NCI-H2107 (cell line): ENCODE measurements at places on chromosomes 2 and 18.
A peak's percentile ranks its signal among the peaks of the same experiment; 100 is the strongest.

GRCh38 chr2:238128534-238129001, 9.9 kb upstream of the KLHL30 start:
- DNase-seq, result no peak

GRCh38 chr2:161245671-161246070, 62.6 kb upstream of the PSMD14 start:
- DNase-seq, result no peak

GRCh38 chr2:43840965-43841364, 2.2 kb downstream of the ABCG8 start:
- DNase-seq, result no peak

- DNase-seq, result no peak
Measured at GRCh38 chr2:156023229-156023869, 309.2 kb downstream of the NR4A2 start.

GRCh38 chr2:206255003-206255402, 19.5 kb upstream of the ZDBF2 start:
- DNase-seq, result no peak

DNA sequence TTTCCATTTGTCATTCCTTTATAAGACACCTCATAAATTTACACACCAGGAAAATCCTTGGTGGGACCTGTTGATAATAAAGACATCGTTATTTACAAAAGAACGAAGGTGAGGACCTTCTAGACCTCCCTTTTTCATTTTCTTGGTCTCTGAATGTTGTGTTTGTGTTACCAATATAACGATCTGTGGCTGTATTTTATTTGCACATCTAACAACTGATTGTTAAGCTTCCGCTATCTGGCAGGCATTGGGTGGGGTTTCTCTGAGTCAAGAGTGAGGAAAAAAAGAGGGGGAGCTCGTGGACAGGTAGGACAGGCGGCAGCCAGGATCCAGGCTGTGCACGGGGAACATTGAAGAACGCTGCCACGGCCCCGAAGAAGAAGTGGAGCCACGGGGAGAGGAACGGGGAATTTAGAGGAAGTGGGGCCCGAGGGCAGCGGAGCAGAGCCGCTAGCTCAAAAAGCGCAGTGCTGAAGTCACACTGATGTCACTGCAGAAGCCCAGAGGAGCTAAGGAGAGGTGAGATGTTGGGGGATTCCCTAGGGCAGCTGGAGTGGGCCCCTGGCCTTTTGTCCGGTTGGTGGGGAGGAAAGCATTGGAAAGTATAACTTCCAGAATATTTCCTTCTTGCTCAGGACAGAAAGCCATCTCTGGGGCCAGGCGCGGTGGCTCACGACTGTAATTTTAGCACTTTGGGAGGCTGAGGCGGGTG, 20.9 kb upstream of the DNMT3A start:
- DNase-seq, result no peak

DNA sequence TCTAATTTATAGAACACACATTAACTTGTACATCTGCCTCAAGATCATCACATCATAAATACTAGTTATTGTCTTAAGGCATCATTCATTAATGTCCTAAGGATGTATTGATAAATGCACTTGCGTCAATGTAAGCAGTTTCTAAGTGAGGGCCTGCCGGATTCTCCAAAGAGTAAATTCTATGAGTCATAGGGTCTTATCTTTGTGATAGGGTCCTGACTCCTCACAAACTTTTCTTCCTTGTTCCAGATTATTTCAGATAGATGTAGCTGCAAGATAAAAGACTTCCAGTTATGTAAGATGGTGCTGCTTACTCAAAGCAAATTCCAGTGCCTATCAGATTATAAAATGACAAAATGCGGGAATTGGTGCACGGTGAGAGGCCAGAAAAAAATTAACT, 315.0 kb upstream of the SLC39A10 start:
- no peak for DNase-seq

GRCh38 chr2:217166241-217166850, 306.5 kb upstream of the TNP1 start:
- DNase-seq, result no peak

DNA sequence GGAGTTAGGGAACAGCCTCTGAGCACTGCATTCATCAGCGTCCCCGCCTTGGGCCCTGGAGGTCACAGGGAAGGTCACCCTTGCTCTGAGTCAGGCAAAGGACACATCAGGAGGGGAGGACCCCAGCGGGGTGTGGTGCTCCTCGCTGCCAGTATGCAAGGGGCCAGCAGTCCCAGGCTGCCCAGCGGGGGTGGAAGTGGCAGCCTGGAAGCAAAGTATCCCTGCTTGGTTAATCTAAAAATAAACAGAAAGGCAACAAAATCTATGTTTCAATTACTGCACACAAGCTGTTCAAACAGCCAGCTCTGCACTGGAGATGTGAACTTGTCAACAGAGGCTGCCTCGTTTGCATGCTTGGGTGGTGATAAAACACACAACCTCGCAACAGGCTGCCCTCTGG, 164.1 kb downstream of the KLHL29 start:
- no peak for DNase-seq

DNA sequence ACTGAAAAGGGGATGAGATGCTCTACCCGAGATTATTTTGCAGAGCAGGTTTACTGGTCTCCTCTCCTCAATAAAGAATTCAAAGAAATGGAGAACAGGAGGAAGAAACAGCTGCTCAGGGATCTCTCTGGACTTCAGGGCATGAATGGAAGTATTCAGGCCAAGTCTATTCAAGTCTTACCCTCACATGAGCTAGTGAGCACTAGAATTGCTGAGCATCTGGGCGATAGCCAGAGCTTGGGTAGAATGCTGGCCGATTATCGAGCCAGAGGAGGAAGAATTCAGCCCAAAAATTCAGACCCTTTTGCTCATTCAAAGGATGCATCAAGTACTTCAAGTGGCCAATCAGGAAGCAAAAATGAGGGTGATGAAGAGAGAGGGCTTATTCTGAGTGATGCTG, 60.0 kb downstream of the PIKFYVE start:
- DNase-seq, result no peak

DNA sequence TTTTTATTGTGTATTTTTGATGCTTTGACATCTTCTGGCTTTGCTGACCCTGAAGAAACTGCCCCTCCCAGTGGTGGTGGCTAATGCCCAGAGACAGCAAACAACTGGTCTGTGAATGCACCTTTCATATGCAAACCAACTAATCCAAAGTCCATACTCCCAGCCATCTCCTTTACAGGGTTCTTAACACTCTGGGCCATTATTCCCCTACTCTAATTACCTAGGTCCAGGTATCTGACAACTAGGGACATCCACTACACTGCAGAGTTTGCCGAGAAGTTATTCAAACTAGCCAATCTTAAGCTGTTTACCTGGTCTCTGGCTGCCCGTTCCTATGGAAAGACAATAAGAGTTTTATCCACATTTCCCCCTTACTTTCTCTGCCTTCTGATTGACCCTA, 73.6 kb downstream of the FSHR start:
- no peak for DNase-seq

GRCh38 chr2:189363559-189363958, 77.7 kb upstream of the WDR75 start:
- DNase-seq, result no peak

- DNase-seq, result peak; percentile 81
Measured at GRCh38 chr2:195694553-195694952, 37.5 kb downstream of the SLC39A10 start.

GRCh38 chr2:1236606-1237005, 176.7 kb upstream of the TPO start:
- no peak for DNase-seq

DNA sequence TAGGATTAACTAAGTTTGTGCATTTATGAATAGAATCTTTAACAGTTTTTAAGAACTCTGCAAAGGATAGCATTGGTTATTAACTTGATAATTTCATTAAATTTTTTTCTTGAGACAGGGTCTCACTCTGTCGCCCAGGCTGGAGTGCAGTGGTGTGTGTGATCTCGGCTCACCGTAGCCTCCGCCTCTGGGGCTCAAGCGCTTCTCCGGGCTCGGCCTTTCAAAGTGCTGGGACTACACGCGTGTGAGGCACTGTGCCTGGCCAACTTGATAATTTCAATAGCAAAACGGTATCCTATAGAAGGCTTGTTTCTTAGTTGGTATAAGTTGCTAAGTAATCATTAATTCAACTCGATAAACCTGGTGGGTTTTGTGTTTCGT, 38.0 kb downstream of the ADNP2 start:
- no peak for DNase-seq

GRCh38 chr18:21450913-21451312, 149.6 kb downstream of the ESCO1 start:
- no peak for DNase-seq

GRCh38 chr2:176567361-176567760, 298.1 kb downstream of the MTX2 start:
- no peak for DNase-seq

DNA sequence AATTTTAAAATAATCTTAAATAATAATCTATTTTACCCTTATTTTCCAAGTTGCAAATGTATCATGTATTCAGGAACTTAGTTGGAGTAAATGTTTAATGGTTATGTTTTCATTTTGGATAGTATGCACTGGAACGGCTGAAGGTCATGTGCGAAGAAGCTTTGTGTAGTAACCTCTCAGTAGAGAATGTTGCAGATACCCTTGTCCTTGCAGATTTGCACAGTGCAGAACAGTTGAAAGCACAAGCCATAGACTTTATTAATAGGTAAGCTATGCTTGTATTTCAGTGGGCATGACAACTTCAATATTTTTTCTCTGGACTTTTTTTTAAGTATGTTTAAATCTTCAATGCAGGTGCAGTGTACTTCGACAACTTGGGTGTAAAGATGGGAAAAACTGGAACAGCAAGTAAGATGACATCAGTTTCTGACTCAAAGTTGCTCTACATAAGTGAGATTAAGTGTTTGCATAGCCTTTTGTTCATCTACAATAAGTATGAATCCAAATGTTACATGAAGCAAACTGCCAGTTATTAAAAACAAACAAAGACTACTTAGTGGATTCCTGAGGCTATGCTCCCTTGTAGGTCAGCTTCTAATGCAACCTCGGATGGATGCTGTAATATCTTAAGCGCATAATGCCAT, 63.1 kb downstream of the SPOPL start:
- no peak for DNase-seq

DNA sequence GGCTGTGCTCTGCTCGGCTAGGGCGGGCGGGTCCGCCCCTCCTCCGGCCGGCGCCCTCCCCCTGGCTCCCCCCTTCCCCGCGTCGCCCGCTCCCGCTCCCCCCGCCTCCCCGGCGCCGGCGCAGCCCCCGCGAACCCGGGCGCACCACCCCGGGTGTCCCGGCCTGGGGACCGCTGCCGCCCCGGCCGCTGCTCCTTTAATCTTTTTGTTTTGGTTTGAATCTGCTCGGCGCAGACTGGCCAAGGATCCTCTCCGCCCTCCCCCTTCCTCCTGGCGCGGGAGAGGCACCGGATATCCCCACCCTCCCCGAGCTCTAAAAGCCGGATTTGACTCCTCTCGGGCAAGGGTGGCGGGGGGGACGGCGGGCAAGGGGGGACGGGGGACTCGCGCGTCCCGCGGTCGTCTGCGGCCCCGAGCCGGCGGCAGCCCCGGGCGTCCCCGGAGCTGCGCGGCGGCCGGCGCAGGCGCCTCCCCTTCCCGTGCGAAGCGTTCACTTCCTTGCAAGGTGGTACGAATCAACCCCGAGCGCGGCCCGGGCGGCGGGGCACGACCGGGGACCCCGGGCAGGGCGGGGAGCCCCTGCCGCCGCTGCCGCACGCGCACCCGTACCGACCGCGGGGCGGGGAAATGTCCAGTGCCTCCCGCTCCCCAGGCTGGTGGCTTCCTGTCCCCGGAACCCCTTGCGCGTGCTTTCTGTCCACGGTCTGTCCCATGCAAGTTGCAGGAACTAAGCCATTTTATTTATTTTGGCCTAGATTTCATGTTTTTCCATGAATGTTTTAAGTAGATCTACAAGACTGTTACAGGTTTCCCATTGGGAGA, at the start of gene PTGR3:
TSS of gene PTGR3 (minus strand) at position 11 of the 822 bp plus-strand sequence. CDS start 81 bp downstream, outside the sequence.
- DNase-seq, result peak; percentile 93

DNA sequence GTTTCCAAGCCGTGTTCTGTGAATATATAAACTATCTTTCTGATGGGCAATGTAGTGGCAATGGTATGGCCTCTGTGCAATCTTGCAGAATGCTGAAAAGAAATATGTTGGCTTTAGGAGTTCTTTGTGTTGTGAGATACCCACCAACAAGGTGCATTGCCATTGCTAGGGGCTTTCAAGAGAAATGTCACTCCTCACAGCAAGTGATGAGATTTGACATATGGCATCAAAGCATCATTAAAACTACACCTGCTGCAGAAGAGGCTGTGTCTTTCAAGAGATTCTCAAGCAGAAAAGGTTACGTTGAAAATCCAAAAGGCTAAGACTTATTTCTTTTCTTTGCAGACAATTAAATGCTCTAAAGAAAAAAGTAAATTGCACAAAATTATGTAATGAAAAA, 1110.8 kb downstream of the CBLN2 start:
- no peak for DNase-seq
